Immature natural killer cell (primary cell): ENCODE measurements at places on chromosomes 12 and 14. TPM values are rescaled to one million over a fixed set of nuclear protein-coding genes. Genes with fewer than 3 reads are reported as not detected.

The SERPINA9 gene
- polyA plus RNA-seq, result not detected

The TTC9 gene
- 1.3 TPM for polyA plus RNA-seq

The INHBE gene
- not detected for polyA plus RNA-seq

The PHETA1 gene
- polyA plus RNA-seq, result 2.0 TPM

The BHLHE41 gene
- not detected for polyA plus RNA-seq

The VPS29 gene
- polyA plus RNA-seq, result 230 TPM

The FGF6 gene
- polyA plus RNA-seq, result not detected

The PLEKHH1 gene
- polyA plus RNA-seq, result not detected

The TUBA1A gene
- 209 TPM for polyA plus RNA-seq

The FAM161B gene
- 1.6 TPM for polyA plus RNA-seq

The GPR84 gene
- not detected for polyA plus RNA-seq

The IL26 gene
- not detected for polyA plus RNA-seq

The CISTR gene
- polyA plus RNA-seq, result not detected

The OR6C2 gene
- polyA plus RNA-seq, result not detected

The CD163L1 gene
- polyA plus RNA-seq, result not detected

The GPRC5D gene
- polyA plus RNA-seq, result not detected

The P2RX2 gene
- polyA plus RNA-seq, result not detected

The RNF34 gene
- polyA plus RNA-seq, result 57.9 TPM

The LTBR gene
- polyA plus RNA-seq, result 2.8 TPM

The SIX6 gene
- polyA plus RNA-seq, result not detected

The PLD4 gene
- polyA plus RNA-seq, result 2.3 TPM

The PTPRO gene
- not detected for polyA plus RNA-seq

The PTPRQ gene
- polyA plus RNA-seq, result not detected

The MYBPC1 gene
- polyA plus RNA-seq, result not detected

The RFLNA gene
- polyA plus RNA-seq, result not detected

The GSC gene
- polyA plus RNA-seq, result not detected

The SLC25A29 gene
- 5.6 TPM for polyA plus RNA-seq

The AMIGO2 gene
- 12.9 TPM for polyA plus RNA-seq

The AKAP6 gene
- polyA plus RNA-seq, result not detected

The NR1H4 gene
- polyA plus RNA-seq, result not detected
